ENCODE measurements at places on chromosomes 7 and 10. TPM values are rescaled to one million over a fixed set of nuclear protein-coding genes. Genes with fewer than 3 reads are reported as not detected.

DNA sequence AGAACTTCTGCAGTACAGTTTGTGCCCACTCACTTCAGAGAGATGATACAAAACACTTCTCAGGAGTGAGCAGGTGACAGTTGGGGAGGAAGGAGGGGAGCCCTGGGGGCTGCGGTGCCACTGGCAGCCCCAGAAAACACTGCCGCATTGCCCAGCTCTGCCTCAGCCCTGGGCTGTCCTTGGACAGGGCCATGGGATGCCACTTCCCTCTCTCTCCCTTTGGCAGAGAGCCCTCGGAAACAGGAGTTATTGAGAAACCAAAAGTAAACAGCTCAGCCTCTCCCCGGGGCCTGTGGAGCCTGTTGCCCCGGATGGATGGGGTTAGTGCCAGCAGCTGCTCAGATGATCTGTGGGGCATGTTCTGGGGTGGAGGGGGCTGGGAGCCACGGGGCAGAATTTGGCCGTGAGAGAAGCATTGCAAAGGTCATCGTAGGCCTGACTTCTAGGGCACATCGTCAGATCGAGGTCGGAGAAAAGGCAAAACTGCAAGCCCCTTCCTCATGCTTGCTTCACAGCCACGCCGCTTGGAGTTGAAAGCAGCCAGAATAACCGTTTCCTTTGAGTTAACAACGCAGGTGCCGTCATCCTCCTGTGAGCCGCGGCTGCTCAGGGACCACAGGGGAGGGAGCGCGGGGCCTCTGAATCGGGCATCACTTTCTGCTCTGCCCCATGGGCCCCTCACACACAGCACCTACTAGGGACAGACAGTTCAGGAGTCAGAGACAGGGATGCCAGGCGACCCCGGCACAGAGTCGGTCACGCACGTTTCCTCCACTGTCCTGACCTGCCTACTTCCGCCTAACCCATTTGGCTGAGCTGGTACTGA, 256.4 kb downstream of the CAMK1D start:
- H3K27me3 ChIP-seq, result no peaks in the 10 kb centered on the region
- peak overlapping the region; percentile 81 for H3K27ac ChIP-seq
- peaks cover 12% of the 10 kb centered on the region for H3K4me1 ChIP-seq
- H3K4me3 ChIP-seq, result no peak overlapping the region
- no peak for DNase-seq
- H3K36me3 ChIP-seq, result peaks cover 3% of the 10 kb centered on the region

- H3K27ac ChIP-seq, result no peak overlapping the region
- DNase-seq, result no peak
- H3K4me3 ChIP-seq, result no peak overlapping the region
- H3K4me1 ChIP-seq, result no peaks in the 10 kb centered on the region
- peaks cover 1% of the 10 kb centered on the region for H3K36me3 ChIP-seq
These were observed 134.4 kb downstream of the ADRA2A start for GRCh38 chr10:111211241-111211640.

Gene TUBB8
- 0.22 TPM for total RNA-seq

Gene COA1
- total RNA-seq, result 36.6 TPM

Gene EBLN1
- total RNA-seq, result not detected

- H3K36me3 ChIP-seq, result no peaks in the 10 kb centered on the region
- H3K4me1 ChIP-seq, result peaks cover 19% of the 10 kb centered on the region
- H3K27ac ChIP-seq, result no peak overlapping the region
- no peak for DNase-seq
- H3K4me3 ChIP-seq, result no peak overlapping the region
These were observed 30.9 kb downstream of the DNAJC1 start for GRCh38 chr10:21972584-21972983.

DNA sequence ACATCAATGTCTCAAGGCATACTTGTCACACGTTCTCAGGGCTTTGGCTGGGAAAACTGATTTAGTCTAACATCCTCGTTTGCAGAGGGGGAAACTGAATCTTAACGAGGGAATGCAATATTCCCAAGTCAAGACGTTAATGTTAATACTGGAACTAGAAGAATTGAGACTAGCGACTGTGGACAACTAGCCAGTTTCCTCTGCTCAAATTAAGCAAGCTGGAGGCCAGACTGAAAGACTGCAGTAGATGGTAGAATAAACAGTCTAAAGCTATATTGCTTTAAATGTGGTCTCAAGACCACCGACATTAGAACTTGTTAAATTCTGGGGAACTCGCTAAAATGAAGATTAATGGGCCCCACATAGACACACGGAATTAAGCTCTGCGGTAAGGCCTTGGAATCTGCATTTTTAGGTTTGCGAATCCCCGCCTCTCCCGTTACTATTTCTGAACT, 639 bp upstream of the TFAM start:
- H3K4me3 ChIP-seq, result peak overlapping the region; percentile 98
- DNase-seq, result no peak
- peak overlapping the region; percentile 98 for H3K27ac ChIP-seq
- peaks cover 23% of the 10 kb centered on the region for H3K4me1 ChIP-seq
- H3K27me3 ChIP-seq, result no peaks in the 10 kb centered on the region
- H3K36me3 ChIP-seq, result peaks cover 2% of the 10 kb centered on the region

Gene OR2A5
- not detected for total RNA-seq

Gene CCDC136
- 7.6 TPM for total RNA-seq

GRCh38 chr7:46969303-46970130, 612.4 kb downstream of the TNS3 start:
- DNase-seq, result no peak
- H3K27ac ChIP-seq, result no peak overlapping the region
- H3K4me1 ChIP-seq, result peaks cover 7% of the 10 kb centered on the region
- no peaks in the 10 kb centered on the region for H3K27me3 ChIP-seq

GRCh38 chr7:26449175-26450165, 157.8 kb downstream of the SNX10 start:
- no peaks in the 10 kb centered on the region for H3K27me3 ChIP-seq
- H3K27ac ChIP-seq, result peak overlapping the region; percentile 2
- H3K4me1 ChIP-seq, result peaks cover 9% of the 10 kb centered on the region
- no peak overlapping the region for H3K4me3 ChIP-seq
- H3K36me3 ChIP-seq, result no peaks in the 10 kb centered on the region

Gene MYL10
- 5.1 TPM for total RNA-seq

- peaks cover 7% of the 10 kb centered on the region for H3K4me1 ChIP-seq
- no peak overlapping the region for H3K27ac ChIP-seq
- DNase-seq, result no peak
- no peaks in the 10 kb centered on the region for H3K27me3 ChIP-seq
- H3K36me3 ChIP-seq, result peaks cover 3% of the 10 kb centered on the region
- no peak overlapping the region for H3K4me3 ChIP-seq
These were observed 30.2 kb upstream of the CXCL12 start for GRCh38 chr10:44415121-44415520.

DNA sequence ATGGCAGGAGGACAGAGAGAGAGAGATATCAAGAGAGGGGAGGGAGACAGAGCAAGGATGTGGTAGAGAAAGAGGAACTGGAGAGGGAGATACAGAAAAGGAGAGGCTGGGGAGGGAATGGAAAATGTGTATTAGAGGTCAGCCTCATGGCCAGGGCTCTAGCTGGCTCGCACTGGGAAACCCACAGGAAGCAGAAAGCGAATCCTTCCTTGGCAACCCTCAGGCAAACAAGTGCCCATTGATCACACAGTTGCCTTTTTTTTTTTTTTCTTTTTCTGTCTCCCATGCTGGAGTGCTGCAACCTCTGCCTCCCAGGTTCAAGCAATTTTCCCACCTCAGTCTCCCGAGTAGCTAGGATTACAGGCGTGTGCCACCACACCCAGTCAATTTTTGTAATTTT, 391.2 kb downstream of the TYW1 start:
- no peaks in the 10 kb centered on the region for H3K36me3 ChIP-seq
- DNase-seq, result peak; percentile 12
- peaks cover 18% of the 10 kb centered on the region for H3K27me3 ChIP-seq
- H3K27ac ChIP-seq, result no peak overlapping the region
- no peak overlapping the region for H3K4me3 ChIP-seq

DNA sequence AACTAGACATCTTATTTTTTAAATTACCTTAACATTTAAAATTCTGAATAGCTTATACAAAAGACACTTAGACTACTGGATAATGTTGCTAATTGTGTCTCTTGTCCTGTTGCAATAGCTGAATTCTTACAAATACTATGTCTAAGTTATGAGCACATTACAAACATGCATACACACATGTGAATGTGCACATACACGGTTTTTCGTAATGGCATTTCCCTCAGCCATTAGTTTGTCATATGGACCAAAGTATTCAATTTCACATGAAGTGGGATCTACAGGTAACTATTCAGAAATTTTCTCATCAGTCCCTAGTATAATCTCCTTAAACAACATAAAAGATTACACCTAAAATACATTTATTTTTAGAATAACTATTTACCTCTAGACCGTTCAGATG, 178.6 kb upstream of the BET1 start:
- no peaks in the 10 kb centered on the region for H3K36me3 ChIP-seq
- peak overlapping the region; percentile 91 for H3K27ac ChIP-seq
- no peak for DNase-seq
- H3K4me3 ChIP-seq, result no peak overlapping the region
- peaks cover 31% of the 10 kb centered on the region for H3K4me1 ChIP-seq
- no peaks in the 10 kb centered on the region for H3K27me3 ChIP-seq

DNA sequence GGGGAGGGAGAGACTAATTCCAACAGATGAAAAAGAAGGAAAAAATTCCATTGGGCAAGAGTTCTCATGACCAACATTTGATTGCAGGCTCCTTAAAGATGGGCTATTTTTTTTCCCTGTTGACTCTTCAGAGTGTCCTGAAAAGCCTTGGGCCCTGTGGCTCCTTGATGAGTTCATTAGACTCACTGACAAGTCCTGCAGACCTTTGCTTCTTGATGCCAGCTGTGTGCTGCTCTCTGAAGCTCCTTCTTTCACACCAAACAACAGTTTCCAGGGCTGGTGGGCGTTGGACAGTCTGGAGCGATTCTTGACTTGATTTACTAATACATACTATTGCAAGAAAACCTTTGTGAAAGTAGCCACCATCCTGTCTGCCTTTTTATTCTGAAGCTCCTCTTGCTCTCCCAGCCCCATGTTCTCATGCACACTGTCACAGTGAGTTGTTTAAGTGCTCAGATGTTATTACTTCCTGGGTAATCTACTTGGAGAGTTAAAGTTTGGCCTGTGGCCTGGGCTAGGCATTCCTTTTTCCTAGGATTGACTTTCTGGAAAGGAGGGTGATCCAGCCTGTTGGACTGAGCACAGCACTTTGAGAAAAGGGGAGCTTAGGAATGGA, 250.3 kb downstream of the PTEN start:
- no peak for DNase-seq
- no peak overlapping the region for H3K4me3 ChIP-seq

GRCh38 chr7:55307123-55307916, 57.8 kb upstream of the LANCL2 start:
- no peaks in the 10 kb centered on the region for H3K36me3 ChIP-seq
- H3K4me1 ChIP-seq, result peaks cover 46% of the 10 kb centered on the region
- peak overlapping the region; percentile 63 for H3K27ac ChIP-seq
- no peak for DNase-seq

GRCh38 chr10:7340179-7340874, 70.5 kb downstream of the SFMBT2 start:
- no peak overlapping the region for H3K4me3 ChIP-seq
- no peak overlapping the region for H3K27ac ChIP-seq
- peaks cover 3% of the 10 kb centered on the region for H3K36me3 ChIP-seq
- no peak for DNase-seq
- no peaks in the 10 kb centered on the region for H3K4me1 ChIP-seq
- no peaks in the 10 kb centered on the region for H3K27me3 ChIP-seq

GRCh38 chr10:112981553-112981952, 31.5 kb downstream of the TCF7L2 start:
- peaks cover 8% of the 10 kb centered on the region for H3K36me3 ChIP-seq
- peaks cover 55% of the 10 kb centered on the region for H3K4me1 ChIP-seq
- no peak for DNase-seq
- H3K27ac ChIP-seq, result peak overlapping the region; percentile 14
- H3K4me3 ChIP-seq, result no peak overlapping the region

DNA sequence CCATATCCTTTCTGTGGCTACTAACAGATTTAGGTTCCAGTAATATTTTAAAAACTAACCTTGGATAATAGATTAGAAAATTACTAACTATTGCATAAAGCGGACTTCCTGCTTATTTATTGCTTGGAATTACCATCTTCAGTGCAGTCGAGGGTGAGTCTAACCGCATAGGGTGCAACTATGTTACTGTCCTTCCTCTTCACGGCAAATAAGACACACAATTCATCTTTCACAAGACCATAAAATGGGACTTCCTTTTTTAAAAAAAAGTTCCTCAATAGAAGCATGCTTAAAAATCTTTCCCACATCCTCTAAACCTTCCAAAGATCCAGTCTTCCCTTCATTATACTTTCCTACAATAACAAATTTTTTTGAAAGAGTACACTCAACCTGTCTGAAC, 2.1 kb downstream of the SLC25A40 start:
- peaks cover 9% of the 10 kb centered on the region for H3K36me3 ChIP-seq
- peaks cover 34% of the 10 kb centered on the region for H3K4me1 ChIP-seq
- DNase-seq, result no peak

DNA sequence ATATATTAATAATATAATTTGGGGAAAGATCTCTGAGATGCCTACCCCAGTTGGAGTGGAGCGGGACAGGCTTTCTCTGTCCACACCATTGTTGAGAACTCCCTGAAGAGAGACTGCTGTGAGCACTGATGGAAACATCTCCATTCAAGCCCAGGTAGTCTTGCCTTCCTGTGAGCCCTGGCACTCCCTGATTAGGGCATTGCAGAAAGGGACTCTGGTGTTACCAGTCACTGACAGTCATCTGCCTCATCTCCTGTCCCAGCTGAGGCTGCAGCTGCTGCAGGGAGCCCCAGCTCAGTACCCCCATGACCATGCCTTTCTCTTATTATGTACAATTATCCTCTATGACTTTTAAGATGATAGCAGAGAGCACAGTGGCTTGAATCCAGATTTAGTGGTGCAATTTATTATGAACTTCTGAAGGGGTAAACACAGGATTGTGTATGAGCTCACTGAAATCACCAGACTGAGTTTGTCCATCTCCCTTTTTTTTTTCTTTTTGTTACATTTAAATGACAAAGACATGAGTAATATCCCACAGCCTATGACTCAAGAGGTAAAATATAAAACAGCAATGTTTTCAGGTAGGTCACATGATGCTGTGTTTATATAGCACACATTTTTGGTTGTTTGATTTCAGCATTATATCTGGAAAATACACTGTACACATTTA, 236.9 kb downstream of the SLC25A13 start:
- H3K27ac ChIP-seq, result no peak overlapping the region
- H3K36me3 ChIP-seq, result peaks cover 4% of the 10 kb centered on the region
- DNase-seq, result no peak
- no peaks in the 10 kb centered on the region for H3K27me3 ChIP-seq
- H3K4me1 ChIP-seq, result peaks cover 12% of the 10 kb centered on the region

- H3K4me3 ChIP-seq, result no peak overlapping the region
- H3K36me3 ChIP-seq, result no peaks in the 10 kb centered on the region
- DNase-seq, result no peak
- H3K27ac ChIP-seq, result no peak overlapping the region
These were observed 7.9 kb downstream of the PRSS58 start for GRCh38 chr7:142249918-142250317.

GRCh38 chr10:100519311-100520051, at the start of gene SEC31B:
Gene SEC31B, minus strand, starts transcription at chr10:100519861. Its CDS starts 2,909 bp downstream, at chr10:100516952.
- H3K27ac ChIP-seq, result peak within 1 kb of the TSS; percentile 81
- peaks cover 12% of the 10 kb centered on the region for H3K36me3 ChIP-seq
- H3K27me3 ChIP-seq, result no peaks in the 10 kb centered on the region
- DNase-seq, result no peak
- H3K4me1 ChIP-seq, result peaks cover 18% of the 10 kb centered on the region
- peak within 1 kb of the TSS; percentile 86 for H3K4me3 ChIP-seq
